HCT116 (cell line): ENCODE measurements at places on chromosomes 6 and 20.

DNA sequence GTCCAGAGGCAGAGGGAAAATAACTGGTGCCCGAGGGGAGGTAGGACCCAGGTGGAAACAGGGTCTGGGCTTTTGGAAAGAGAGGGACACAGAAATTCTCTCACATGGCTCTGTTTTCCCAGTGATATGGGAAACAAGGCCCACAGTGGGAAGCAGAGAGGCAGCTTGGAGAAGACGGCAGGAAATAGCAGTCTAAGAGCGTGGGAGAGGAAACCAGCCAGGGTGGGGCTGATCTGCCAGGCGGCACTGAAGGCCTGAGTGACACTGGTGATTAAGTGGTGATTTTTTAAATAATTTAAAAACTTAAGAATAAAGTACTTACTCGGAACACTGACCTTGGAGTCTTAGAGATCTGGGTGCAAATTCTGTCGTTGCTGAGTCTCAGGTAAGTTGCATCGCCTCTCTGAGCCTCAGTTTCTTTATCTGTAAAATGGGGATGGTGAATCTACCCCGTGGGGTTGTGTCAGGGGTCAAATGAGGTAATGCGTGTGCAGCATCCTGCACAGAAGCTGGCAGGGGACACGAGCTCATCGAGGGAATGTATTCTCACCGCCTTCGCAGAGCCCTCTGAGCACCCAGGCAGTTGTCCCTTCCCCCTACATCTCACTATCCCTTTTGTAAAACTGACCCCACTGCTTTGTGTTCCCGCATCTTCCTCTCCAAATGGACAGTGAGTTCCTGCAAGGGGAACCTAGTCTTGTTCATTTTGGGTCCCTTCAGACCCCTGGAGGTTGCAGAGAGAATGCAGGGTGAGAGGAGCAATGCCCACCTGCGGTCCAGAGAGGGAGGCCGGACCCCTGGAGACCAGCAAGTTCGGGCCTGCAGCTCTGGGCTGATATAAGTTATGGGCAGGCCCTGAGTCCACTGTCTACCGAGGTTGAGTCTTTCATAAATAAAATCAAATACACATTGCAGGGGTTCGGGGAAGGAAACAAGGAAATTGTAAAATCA is 228.6 kb upstream of the PMEPA1 start:
- DNase-seq, result no peak

DNA sequence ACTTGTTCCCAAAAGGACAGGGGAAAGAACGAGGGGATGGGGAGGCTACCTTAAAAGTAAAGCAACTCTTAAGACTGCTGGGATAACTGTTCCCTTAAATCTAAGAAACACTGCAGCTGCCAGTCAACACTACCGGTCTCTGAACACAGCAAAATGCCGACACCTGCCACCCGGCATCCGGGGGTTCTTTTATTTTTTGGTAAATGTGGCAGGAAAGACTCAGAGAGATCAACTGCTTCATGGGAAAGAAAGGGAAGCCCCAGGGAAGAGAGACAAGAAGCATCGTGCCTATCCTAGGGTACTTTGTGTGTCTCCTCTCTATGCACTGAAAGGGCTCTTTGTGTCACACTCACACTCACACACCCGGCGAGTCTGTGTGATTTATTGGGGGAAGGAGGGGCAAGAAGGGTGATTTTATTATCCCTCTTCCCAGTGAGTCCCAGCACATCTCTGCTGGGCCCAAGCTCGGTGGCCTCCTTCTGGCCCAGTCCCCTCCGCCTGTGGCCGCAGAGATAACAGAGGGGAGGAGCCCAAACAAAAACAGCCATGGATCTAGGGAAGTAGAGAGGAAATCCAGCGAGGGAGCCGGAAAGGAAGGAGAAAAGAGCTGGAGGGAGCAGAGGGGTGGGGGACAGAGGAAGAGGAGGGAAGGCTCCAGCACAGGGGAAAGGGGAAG is 1.4 kb downstream of the FYN start:
- DNase-seq, result no peak

- DNase-seq, result no peak
These were observed 311.3 kb upstream of the CNR1 start for GRCh38 chr6:88477413-88477812.

GRCh38 chr6:83711958-83712357 is 3.1 kb upstream of the SNAP91 start:
- DNase-seq, result no peak

- DNase-seq, result no peak
These were observed 43.7 kb downstream of the JAG1 start for GRCh38 chr20:10629946-10630650.

DNA sequence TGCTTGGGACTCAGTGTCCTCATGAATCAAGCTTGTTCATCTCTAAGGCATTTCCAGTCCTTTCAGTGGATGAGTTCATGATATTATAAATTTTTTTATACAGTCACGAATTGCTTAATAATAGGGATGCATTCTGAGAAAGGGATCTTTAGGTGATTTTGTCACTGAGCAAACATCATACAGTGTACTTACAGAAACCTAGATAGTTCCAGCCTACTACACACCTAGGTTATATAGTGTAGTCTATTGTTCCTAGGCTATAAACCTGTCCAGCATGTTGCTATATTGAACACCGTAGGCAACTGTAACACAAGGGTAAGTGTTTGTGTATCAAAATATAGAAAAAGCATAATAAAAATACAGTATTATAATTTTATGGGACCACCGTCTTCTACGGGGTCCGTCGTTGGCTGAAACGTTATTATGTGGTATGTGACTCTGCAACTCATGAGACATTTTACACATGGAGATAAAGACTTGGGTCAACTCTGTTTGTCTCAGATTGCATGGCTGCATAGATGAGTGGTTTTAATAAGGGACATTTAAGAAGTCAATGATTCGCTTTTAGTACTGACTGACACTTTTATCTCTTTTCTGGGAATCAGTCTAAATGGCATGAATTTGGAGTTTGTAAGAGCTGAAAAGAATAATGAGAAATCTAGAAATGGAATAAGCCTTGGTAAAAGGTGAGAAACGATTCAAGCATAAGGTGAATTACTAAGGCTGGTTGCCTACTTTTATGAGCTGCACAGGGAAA is 33.2 kb downstream of the CLIC5 start:
- no peak for DNase-seq

DNA sequence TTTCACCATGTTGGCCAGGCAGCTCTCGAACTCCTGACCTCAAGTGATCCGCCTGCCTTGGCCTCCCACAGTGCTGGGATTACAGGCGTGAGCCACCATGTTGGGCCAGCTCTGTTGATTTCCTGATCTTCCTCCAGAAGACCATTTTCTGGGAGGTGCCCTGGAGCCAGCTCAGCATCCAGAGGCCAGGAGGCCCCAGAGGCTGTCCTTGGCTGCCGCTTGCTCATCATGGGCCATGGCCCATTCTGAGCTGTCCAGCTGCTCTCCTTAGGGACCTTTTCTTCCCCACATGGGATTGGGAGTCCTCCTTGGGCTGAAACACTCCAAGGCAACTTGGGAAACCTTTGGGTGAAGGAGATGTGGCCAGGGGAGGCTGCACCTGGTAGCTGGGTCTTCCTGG is 15.4 kb downstream of the LRRC73 start:
- no peak for DNase-seq

DNA sequence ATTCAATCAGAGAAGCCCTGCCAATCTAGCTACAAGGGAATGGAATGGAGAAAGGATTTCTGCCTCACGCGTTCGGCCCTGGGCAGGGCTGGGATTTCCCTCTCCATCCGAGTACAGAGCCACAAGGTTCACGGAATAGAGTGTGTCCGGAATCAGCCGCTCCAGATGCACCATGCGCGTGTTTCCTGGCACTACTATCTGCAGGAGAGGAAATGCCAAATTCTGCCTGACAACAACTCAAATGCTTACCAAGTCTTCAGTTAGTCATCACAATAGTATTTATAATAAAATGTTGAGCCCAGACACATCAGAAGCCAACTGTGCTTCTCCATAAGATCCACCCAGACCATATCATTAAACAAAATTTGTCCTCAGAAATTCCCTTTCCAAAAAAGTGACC is 75.1 kb downstream of the COL12A1 start:
- no peak for DNase-seq

DNA sequence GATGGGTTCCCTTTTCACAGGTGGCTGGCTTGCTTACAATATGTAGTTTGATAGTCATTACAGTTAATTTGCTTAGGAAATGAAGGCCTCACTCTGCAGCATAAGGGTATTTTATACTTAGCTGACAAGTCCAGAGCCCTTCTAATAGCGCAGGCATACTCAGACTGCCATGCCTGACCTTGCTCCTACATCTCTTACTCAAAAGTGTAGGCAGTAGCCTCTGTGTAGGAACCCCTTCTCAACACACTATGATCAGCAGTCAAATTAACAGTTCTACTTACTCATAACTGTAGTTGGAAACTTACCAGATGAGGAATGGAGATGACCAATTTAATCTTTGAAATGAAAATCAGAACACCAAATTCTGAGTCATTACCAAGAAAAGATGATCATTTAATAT is 373.5 kb downstream of the TBC1D32 start:
- no peak for DNase-seq

DNA sequence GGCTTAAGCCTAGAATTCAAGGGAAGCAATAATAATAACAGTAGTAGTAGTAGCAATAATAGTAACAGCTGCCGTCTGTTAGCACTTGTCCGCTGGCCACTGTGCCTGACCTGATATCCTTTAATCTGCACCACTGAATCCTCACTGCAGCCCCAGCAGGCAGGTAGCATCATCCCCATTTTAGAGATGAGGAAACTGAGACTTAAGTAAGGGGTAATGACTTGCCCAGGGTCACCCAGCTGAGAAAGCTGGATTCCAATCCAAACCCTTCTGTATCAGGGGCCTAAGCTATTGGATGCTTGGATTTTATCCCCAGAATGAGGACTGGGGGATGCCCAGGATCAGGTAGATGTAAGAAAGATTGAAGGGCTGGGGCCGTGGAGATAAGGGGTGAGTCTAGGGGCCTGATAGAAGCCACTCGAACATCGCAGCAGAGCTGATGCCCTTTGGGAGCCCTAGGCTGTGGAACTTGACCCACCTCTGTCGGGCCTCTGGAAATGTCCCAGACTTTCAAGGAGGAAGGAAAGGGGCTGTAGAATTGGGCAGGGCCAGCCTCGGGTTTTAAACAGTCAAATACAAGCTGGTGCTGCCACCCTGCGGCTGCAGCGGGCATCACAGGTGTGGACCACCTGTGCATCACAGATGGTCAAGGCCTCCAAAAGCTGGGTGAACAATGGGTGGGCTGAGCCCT is 102.1 kb upstream of the MYL9 start:
- peak; percentile 32 for DNase-seq

DNA sequence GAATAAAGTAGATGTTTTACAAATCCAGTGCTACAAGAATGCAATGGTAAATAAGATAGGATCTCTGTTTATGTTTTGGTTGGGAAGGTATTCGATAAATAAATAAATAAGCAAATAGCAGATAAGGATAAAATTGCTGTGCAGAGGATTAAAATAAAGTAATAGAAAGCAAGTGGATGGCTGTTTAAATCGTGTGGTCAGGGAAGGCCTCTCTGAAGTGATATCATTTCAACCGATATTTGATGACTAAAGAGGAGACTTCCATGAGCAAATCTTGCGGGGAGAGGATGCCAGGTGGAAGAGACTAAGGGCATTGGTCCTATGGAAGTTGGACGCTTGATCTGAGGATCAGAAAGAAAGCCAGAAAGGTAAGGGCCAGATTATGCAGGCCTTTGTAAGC is 92.0 kb upstream of the CCN2 start:
- no peak for DNase-seq

- DNase-seq, result no peak
These were observed 12.8 kb upstream of the HLA-F start for GRCh38 chr6:29710281-29710941.

DNA sequence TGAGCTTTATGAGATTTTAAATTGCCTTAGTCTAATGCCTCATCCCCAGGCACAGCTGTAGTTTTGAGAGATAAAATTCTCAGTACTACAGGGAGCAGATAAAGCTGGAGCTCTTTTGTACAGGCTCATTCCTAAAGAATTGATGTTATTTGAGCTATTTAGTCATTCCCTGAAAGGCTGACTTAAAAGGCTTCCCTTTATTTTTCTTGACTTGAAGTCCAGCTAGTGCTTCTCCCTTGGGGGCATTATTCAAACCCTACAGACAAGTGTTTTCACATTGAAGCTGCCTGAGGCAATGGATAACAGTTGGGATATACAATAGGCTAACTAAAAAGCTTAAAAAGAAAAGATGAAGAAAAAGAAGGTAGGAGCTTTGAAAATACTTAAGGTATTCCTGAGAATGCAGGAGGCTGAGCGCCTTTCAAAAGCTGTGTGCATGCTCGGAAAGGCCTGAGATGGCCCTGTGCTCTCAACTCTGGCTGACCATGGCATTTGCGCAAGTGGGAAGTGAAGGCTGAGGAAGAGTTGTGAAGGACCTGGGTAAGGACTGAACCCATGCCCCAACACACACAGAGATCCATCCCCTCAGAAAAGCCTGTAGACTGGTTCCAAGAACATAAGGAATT is 315.1 kb downstream of the SMOC2 start:
- DNase-seq, result no peak

GRCh38 chr20:18005990-18006364 is 37.2 kb downstream of the MGME1 start:
- no peak for DNase-seq

DNA sequence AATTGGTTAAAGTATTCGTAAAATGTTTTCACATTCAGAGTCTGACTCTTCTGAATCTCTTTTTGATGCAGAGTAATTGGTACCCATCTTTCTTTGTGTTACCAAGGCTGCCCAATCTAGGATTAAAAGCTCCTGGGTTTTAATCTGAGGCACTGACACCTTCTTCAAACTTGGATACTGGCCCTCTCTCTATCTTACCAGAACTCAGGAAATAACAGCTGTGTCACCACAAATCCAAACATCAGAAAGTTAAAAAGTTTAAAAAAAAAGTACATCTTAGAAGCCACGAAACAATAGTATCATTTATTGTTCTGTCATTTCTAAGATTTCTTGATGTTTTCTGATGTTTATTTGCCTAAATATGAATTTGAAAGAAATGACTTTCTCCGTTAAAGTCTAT is 255.5 kb upstream of the RUNX2 start:
- no peak for DNase-seq

DNA sequence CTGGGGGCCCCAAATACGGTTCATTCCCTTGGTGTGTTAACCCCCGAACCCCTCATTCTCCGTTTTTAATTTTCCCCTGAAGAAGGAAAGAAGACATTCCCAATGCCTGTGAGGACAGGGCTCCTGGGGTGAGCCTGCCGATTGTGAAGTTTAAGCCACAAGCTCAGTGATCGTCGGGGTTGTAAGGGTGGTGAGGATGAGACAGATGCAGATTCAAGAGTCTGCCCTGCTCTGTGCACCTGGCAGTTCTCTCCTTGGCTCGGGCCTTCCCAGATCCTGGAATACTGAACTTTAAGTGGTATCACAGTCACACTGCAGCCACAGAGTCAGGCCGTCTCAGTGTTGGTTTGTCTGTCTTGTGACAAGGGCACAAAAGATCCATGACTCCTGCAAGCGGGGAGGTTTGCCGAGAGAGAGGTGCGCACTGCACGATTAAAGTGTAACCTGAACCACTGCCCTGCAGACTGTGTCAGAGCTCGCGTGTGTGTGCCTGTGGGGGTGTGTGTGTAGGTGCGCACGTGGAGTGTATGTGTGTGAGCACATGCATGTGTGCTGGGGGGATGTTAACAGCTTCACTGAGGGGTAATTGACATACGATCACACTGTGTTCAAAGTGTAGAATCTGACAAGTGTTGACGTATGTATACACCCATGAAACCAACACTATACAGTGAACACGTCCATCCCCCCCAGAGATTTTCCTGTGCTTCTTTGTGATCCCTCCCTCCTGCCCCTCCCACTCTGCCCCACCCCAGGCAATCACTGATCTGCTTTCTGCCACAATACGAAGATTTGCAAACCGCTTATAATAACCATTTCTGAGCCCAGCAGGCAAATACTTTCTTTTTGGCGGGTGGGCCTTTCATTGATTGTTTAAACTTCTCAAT is 38.9 kb downstream of the RPP40 start:
- DNase-seq, result no peak

- no peak for DNase-seq
These were observed 1.8 kb downstream of the SLA2 start for GRCh38 chr20:36644032-36644705.
